ENCODE measurements at places on chromosomes 13 and 19.
A peak's percentile ranks its signal among the peaks of the same experiment; 100 is the strongest.

DNA sequence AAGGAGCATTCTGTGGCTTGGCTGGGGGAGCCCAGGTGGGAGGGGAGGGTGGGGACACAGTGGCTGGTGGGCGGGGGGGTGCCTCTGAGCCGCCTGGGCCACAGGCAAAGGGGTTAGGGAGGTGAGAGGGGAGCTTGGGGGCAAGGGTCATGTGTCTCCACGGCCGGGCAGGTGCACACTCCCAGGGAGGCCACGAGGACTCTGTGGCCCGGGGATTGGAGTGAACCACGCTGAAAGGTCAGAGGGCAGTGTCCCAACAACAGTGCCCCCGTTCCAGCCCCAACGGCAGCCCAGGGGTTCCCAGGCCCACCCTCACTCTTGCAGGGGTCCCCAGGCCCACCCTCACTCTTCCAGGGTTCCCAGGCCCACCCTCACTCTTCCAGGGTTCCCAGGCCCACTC lies 9.6 kb downstream of the C2CD4C start:
- no peak for DNase-seq

DNA sequence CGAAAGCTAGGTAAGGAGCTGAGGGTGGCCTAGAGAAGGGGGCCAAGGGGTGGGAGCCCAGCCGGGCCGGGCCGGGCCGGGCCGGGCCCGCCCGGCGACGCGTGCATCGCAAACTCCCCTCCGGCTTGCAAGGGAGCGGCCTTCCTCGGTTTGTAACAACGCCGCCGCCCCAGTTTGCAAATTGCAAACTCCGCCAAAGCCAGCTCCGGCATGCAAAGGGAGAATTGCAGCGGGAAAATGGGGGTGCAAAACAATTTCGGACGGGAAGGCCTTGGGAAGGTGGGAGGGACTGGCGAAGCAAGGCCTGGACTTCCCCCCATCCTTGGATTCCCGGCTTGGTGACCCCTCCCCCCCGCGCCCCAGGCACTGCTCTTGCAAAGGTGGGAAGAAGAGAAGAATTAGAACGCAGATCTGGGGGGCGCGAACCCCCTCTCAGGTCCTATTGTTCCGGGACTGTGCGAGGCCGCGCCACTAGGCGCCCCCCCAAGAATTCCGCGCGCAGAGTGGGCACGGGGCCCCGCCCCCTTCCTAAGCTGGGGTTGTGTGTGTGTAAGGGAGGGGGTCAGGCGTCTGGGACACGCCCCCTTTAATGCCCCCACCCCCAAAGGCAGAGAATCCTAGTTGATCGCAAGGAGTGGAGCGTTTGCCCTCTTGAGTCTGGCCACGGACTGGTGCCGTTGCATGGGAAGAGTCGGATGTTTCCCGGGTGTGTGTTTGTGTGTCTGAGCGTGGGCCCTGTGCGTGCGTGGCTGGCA lies 926 bp downstream of the PRR12 start:
- DNase-seq, result peak; percentile 11

DNA sequence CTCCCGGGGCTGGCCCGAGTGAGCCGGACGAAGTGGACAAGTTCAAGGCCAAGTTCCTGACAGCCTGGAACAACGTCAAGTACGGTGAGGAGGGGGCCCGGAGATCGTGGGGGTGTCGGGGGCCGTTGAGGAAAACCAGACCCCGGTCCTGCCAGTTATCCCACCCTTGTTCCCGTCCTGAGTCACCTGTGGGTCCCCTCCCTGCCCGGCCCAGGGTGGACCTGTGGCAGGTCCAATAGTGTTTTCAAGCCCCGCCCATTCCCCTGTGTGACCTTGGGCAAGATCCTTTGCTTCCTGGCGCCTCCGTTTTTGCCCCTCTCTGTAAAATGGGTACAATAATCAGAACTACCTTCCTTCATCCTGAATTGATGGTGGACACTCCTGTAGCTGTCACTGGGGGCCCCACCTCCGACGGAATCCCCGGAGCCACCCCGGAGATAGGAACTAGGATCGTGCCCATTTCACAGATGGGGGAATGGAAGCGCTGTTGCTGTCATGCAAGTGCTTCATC lies 593 bp downstream of the ATG4D start:
- DNase-seq, result no peak

- DNase-seq, result no peak
Observed at GRCh38 chr13:102517959-102518358, 78.8 kb upstream of the TPP2 start.

DNA sequence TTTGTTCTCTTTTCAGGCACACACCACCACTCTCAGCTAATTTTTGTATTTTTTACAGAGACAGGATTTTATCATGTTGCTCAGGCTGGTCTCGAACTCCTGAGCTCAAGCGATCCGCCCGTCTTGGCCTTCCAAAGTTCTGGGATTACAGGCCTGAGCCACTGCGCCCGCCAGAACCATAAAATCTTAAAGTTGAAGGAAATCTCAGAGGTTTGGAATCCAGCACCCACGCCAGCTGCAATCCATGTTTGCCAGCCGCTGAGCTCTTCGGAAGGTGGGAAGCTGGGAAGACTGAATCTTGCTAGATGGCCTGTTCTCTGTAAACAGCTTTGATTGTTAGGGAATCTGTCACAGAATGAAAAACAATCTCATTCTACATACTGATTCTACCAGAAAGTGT lies 38.5 kb downstream of the SPATA13 start:
- no peak for DNase-seq

GRCh38 chr19:49411681-49412326 lies 11.4 kb downstream of the PTH2 start:
- DNase-seq, result no peak

DNA sequence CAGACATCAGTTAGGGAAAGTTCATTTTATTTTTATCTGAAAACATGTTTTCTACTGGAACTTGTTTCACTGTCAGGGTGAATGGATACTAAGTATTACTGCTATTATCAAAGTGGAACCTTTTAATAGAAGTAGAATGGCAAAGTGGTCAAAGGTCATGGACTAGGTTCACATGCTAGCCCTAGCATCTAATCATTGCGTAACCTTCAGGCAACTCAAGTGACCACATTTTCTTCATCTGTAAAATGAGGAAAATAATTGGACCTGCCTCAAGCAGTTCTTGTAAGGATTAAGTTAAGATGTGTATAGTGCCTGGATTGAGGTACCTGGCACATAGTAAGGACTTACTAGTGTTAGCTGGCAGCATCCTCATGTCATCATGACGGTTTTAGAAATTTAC lies 5.0 kb downstream of the ZFP28 start:
- no peak for DNase-seq

DNA sequence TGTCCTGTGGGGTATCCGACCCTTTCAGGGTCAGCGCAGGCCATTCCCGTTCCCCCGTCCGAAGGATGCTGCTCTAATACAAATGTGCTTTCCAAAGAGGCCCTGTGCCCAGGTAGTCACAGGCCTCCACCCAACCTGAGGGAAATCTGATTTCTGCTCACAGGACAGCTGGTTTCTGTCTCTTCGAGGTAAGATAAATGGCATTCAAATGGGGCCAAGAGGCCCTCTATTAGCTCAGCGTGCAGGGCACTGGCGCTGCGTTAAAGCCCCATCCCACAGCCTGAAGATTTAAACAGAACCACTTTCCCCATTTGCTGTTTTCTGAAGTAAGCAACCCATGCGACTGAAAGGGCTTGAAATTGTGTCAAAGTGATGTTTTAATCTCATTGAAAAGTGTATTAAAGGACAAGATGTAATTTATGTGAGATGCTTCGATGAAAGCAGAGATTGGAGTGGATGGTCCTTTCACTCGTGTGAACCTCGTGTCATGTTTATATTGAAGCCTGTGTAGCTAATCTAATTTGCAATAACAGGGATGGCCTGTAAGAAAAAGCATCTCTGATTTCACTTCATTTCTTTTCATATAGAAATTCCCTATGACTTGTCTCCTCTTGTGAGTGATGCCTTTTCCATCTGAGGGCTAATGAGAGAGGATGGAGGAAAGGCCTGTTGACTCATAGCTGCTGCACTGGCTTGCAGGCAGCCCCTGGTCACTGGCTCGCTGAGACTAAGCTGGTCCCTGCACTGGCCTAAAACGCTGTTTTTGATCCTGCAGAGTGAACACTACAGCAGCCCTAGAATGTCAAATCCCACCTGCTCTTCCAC lies 7.3 kb upstream of the SOX1 start:
- no peak for DNase-seq

DNA sequence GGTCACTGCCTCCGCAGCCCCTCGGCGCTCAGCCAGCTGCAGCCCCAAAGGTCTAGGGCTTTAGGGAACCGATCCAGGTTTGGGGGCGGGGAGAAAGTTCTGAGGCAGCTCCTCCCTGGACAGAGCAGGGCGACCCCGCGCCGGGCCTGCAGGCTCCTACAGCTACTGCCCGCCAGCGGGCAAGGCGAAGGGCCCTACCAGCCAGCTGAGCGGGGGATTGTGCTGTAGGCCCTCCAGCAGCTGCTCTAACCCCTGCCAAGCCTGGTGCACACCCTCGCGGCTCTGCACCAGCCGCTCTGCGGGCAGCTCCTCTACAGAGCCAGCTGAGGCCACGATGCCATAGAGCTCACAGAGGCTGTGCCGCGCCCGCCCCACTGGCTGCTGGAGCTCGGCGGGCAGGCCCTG lies 14.0 kb downstream of the PLIN4 start:
- no peak for DNase-seq

GRCh38 chr19:5593343-5594255 lies 25.8 kb upstream of the TINCR start:
- DNase-seq, result no peak

DNA sequence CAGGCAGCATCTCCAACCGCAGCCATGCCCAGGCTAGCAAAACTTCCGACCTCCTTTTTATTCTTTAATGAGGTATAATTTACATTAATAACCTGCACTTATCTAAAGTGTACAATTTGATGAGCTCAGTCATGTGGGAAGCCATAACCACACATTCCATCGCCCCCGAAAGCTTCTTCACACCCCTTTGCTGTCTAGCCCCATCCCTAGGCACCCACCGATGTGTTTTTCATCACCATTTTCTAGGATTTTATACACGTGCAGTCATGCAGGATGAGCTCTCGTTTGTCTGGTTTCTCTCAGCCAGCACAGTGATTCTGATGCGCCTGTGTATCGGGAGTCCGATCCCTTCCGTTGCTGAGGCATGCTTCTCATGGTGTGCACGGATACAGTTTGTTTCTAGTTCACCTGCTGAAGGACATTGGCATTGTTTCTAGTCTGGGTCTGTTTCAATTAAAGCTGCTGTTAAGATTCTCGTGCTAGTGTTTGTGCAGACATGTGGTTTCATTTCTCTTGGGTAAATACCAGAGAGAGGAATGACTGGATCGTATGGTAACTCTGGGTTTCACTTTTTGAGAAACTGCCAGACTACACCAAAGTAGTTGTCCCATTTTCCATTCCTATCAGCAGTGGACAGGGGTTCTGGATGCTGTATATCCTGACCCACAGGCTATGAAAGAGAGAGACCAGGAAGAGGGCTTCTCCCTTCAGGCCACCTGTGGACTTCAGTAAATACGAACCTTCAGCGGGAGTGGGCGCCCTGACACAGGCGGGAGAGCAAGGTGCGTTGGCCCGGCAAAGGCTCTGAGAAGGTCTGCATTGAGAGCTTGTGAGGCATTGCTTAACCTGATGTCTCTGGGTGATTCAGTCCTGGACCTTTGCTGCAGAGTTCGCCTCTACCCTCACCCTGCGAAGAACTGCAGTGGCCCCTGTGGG lies 4.9 kb downstream of the AP1M1 start:
- no peak for DNase-seq

DNA sequence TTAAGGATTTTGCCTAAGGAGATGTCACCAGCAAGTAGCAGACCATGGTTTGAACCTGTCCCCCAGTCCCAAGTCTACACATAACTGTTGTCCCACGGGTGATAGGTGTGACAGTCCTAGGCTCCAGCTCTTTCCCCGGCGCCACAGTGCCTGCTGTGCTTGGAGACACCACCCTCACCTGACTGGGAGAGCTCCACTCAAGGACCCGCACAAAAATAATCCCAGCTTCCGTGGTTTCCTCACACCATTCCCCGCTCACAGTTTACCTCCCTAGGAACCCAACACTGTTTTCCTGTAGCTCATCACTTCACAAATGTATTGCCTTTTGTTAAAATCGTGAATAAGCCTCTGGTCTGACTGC lies 19.8 kb upstream of the RASA3 start:
- DNase-seq, result no peak

DNA sequence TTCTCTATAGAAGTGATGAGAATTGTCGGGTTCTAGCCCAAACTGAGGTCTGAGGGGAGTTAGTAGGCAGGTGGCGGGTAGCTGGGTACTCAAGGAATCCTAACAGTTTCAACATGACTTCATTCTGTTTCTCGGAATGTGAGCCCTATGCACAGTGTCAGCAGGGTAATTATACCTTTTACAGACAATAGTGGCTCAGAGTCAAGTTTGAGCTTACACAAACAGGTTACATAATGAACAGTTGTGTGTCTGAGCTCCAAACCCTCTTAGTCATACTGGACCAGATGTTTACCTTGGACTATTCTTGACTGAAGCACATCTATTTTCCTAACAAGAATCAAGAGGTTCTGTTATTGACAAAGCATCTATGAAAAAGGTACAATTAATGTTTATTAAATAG lies 1066.7 kb upstream of the PCDH20 start:
- no peak for DNase-seq

DNA sequence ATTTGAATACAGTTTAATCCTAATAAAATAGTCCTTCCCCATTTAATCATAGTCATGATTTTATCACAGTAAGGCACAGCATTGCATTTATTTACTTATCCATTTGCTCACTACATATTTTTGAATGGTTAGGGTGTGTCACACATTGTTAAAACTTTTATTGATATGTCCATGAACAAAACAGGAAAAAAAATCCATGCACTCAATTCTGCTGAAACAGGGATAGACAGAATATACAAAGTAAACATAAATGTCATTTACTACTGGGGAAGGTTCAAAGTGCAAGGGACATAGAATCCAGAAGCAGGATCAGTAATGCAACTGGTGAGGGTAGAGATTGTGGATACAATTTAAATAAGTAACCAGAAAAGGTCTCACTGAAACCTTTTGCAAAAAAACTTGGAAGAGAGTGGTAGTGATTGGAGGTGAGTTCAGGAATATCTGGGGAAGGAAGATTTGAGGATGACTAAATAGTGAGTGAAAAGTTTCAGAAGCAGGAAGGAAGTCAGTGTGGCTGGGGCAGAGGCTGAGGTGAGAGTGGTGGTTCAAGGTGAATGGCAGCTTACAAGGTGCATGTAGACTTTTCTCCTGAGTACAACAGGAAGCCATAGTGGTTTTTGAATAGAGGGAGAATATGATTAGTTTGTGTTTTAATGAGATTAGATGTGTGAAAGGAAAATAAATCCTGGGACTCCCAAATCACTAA lies 387.2 kb upstream of the ATXN8OS start:
- no peak for DNase-seq

GRCh38 chr19:40576151-40576584 lies 505 bp upstream of the SHKBP1 start:
- DNase-seq, result no peak

GRCh38 chr19:50030225-50030624 lies 4.4 kb downstream of the ZNF473 start:
- no peak for DNase-seq
